ENCODE measurements at places on chromosomes 1 and 21.

- DNase-seq, result no peak
Measured at GRCh38 chr1:1331068-1331965, at the start of gene TAS1R3. TAS1R3 (plus strand) TSS chr1:1331280; CDS start chr1:1331346, 66 bp downstream.

- DNase-seq, result no peak
Measured at GRCh38 chr1:24364605-24364974, 45.4 kb downstream of the GRHL3 start.

- no peak for DNase-seq
Measured at GRCh38 chr1:204659056-204659455, 26.5 kb downstream of the LRRN2 start.

GRCh38 chr1:119115736-119116135 lies 24.7 kb downstream of the WARS2 start:
- no peak for DNase-seq

DNA sequence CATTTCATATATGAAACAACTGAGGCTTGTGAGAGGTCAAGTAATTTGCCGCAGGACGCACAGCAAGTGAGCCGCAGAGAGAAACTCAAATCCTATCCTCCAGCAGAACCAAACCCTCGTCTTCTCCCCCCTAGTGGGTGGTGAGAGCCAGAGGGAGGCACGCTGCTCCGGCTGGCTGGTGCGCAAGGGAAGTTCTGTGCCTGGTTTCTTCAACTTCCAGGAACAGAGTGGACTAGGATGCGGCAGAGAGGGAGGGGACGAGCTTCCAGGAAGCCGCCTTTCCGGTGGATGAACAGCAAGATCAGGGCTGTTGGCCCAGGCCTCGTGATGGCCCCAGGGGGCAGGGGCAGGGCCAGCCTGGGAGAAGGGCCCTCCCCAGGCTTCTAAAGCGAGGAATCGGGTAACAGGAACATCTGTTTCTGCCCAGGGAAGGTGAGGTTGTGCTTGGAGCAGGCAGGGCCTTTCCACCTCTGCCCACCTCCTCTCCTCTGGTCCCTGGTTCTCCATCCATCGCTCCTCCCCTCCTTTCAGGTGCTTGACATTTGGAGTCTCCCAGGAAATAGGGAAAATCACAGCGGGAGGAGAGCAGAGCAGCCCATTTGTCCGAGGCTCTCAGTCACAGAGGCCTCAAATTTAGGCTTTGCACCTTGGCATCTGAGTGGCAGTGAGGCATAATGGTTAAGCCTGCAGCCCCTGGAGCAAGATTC lies 16.8 kb upstream of the PDIK1L start:
- no peak for DNase-seq

DNA sequence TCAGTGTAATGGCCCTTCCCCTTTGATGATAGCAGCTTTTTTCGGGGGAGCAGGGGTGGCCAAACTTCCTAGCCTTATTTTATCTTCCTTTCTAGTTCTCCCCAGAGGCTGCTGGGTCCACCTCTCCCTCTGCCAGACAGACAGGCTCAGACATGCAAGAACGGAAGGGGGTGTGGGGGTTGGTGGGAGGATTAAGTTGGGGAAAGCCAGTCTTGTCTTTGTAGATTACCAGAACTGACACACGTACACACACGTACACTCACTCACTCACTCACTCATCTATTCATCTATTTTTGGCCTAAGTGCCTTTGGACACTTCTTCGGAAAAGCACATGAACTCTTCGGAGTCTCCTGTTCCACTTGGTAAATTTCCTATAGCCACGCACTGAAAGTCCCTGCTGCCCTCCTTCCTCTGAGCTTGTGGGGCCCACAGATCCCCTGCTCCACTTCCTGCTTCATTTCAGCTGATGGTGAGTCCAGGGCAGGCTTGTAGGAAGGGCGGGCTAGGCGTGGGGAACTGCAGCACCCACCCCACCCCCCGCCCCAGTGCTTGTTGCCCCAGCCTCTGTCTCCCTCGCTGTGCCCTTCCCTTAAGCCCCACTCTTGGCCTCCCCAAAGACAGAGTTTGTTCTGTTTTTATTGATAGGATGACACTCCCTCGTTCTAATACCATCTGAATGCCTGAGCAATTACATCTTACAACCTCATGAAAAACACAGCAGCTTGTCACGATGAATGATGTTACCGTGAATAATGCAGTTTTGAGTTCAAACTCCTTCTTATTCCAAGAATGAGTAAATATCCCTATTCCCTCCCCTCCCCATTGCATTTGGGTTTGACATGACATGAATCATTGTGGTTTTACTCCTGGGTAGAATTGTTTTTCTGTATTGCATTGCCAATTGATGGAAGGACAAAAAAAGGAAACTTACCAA lies 60.7 kb upstream of the ATP5PO start:
- no peak for DNase-seq

- DNase-seq, result no peak
Measured at GRCh38 chr1:7573481-7573880, 197.6 kb upstream of the VAMP3 start.

DNA sequence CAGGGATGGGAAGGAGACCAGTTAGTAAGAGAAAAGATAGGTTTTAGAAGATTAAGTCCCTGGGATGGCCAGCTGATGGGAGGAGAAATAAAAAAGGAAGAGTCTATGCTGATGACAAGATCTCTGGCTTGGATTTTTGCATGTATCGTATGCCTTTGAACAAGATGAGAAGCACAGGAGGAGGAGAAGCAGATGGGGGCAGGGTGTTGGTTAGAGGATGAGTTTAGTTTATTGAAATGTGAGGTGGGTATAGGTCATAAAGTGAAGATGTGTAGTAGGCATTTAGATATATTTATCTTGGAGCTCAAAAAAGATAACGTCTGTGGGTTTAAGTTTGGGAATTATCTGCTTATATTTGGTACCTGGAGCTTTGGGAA lies 1.4 kb downstream of the TIPRL start:
- no peak for DNase-seq

DNA sequence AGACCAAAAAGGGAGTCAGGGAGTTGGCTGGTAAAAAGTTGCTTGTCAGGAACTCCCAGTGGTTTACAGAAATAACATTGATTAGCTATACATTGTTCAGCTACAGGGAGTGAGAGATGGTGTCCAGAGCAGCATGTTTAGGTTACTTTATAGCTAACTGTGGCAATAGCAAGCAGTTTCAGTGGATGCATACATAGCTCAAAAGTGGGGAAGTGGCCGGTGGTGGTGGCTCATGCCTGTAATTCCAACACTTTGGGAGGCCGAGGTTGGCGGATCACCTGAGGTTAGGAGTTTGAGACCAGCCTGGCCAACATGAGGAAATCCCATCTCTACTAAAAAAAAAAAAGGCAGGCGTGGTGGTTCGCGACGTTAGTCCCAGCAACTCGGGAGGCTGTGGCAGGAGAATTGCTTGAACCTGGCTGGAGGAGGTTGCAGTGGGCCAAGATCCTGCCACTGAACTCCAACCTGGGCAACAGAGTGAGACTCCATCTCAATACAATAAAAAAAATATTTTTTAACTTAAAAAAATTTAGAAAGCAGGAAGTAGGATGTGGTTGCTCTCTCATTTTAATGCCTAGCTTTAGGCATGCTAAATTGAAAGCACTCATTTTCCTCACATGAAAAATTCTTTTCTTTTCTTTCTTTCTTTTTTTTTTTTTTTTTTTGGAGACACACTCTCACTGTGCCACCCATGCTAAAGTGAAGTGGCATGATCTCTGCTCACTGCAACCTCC lies 109.7 kb downstream of the PPIAL4G start:
- no peak for DNase-seq

DNA sequence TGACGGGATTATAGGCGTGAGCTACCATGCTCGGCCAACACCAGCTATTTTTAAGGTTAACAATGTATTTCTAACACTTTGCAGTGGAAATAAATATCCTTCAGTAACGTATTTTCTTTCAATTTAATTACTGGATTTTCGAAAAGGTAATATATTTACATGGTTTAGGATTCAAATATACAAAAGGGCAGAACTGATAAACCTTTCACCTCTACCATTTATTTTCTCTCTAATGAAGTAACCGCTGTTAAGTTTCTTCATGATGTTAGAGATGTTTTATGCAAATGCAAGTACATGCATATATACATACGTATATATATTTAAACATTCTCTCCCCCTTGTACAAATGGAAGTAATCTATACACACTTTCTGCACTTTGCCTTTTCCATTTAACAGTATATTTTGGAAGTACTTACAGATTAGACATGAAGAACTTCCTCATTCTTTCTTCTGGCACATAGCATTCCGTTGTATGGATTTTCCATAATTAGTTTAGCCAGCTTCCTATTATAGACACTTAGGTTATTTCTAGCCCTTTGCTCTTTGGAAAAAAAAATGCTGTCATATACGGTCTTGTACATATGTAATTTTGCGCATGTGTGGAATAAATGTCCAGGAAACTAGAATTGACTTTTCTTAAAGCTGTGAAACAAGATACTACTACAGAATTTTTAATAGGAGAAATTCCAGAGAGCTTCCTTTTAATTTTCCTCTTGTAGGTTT lies 14.9 kb upstream of the HJV start:
- DNase-seq, result no peak

DNA sequence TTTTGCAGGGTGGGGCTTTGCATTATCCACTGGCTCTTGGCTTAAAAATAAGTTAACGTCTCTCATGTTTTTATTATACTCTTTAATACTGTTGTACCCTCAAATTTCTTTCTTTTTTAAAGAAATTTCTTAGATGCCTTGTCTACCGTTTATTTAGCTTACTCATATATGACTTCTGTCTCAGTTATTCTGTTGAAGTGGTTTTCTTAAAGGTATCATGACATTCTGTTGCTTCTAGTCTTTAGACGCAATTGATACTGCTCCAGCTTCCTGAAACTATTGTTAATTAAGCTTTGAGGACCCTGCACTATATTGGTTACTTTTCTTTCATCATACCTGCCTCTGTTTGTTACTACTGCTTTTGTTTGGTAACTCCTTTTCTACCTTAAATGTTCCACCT lies 11.7 kb downstream of the PKN2 start:
- DNase-seq, result no peak

- DNase-seq, result no peak
Measured at GRCh38 chr1:76948846-76949245, 81.6 kb downstream of the ST6GALNAC5 start.

GRCh38 chr1:166692346-166692745 lies 146.9 kb upstream of the POGK start:
- no peak for DNase-seq

- peak; percentile 62 for DNase-seq
Measured at GRCh38 chr1:150162862-150163706, 13.4 kb downstream of the PLEKHO1 start.

DNA sequence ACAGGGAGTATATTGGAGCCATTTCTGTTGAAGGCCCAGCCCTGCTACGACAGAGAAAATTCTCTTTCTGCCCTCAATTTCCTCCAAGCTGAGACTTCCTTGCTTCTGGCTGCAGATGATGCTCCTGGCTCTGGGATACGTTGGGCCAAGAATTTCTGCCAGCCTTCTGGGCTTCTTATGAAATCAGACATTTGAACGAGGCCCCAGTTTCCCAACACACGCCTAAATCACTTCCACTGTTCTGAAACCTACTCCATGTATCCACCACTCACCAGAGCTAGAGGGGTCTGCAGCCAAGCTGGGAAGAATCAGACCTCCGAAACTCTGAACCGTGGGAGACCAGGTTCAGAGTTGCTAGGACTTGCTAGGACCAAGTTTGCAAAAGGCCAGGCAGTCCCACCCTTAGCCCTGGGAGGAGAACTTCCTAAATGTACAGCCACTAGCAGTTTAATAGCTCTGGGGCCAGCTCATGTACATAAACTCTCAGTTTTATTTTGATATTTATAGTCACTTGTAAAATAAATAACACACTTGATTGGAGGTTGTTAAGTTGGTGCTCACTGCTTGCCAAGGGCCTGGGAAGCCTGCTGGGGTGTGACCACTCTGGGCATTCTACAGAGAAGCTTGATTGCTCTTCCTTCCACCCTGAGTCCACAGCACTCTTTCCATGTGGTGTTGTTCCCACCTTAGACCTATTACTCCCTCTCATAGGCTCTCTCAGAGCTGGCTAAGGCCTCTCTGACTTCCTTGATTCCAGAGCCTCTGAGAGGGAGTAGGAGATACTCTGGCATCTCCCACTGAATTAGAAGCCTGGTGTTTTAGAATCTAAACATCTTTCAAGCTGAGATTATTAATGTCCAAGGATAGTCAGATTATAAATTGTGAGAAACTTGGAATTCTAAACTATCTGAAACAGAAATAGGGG lies 83.4 kb upstream of the TRABD2B start:
- DNase-seq, result no peak

GRCh38 chr1:54190526-54190925 lies 9.3 kb downstream of the CYB5RL start:
- no peak for DNase-seq

DNA sequence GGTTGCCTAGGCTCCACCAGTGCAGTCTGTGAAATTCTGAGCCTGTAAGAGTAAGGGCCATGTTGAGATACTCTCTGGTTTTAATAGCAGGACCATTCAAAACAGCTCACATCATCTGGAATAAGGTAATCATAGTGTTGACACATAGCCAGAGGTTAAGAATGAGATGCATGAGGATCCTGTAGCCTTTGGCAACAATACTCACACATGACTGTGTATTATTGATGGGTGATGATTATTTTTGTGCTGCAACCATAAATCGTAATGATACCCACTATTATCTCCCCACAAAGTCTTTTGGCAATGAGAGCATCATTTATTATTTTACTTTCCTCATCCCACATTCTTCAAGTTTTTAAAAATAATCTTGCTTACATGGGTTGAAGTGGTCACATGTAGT lies 35.5 kb downstream of the KCNK2 start:
- no peak for DNase-seq

- no peak for DNase-seq
Measured at GRCh38 chr1:177927021-177927596, 42.7 kb downstream of the SEC16B start.

DNA sequence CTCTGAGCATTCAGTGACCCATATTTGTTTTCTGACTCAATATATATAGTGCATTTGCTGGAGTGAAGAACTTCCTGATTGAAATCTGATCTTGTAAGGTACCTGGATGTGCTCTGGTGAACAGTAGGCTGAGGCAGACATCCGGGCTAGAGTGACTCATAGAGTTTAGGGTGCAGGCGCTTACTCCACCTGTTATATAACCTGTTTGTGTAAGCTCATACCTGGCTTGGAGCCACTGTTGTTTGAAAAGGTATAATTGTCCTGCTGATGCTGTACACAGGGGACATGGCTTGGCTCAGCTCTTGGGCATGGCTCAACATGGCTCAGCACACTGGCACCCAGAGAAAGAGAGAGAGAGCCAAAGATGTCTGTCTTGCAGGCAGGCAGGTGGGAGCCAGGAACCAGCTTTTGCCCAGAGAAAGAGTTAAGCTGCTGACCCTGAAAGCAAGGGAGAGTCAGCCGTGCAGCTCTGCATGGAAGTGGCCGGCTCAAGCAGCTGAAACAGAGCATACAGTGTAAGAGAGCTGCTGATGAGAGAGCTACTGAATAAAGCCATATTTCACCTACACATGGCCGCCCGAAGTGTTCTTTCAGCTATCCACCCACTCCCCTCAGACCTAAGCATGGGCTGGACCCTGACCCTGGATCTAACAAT lies 43.2 kb downstream of the GJA5 start:
- DNase-seq, result no peak

DNA sequence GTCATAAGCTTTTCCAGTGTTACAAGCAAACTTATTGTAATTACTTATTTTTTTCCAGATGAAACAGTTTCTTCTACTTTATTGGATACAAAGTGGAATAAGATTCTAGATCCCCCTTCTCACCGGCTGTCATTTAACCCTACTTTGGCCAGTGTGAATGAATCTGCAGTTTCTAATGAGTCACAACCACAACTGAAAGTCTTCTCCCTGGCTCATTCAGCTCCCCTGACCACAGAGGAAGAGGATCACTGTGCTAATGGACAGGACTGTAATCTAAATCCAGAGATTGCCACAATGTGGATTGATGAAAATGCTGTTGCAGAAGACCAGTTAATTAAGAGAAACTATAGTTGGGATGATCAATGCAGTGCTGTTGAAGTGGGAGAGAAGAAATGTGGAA lies 95.5 kb downstream of the ZFYVE9 start:
- DNase-seq, result no peak
